ENCODE measurements at places on chromosomes 2 and 18.

DNA sequence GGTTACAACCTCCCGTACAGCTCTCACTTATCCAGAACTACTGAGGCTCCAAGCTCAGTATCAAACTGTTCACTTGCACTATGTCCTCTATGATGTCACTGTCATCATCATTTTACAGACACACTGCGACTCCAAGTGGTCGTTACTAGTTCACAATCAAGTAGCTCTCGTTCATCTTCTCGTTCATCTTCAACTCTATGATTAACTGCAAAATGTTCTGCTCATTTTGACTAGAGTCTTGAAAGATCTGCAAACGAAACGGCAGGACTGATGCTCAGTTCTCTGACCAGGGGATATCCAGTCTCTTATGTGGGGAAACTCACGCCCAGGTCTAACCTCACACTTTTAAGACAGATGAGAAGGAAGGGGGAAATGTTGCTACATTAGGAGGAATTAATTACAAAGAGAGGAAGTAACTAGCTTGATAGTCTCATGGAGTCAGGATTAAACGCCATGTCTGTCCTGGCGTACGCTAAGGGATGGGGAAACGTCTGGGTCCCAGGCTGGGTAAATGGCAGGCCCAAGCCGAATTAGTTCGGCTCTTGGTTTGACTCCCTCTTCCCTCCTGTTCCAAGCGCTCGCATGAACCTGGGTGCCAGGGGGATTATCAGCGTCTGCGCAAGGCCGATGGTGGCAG is 794 bp upstream of the CHCHD5 start:
- DNase-seq = no peak

- no peak for DNase-seq
Measured at GRCh38 chr2:18505703-18506341, 54.6 kb downstream of the RDH14 start.

DNA sequence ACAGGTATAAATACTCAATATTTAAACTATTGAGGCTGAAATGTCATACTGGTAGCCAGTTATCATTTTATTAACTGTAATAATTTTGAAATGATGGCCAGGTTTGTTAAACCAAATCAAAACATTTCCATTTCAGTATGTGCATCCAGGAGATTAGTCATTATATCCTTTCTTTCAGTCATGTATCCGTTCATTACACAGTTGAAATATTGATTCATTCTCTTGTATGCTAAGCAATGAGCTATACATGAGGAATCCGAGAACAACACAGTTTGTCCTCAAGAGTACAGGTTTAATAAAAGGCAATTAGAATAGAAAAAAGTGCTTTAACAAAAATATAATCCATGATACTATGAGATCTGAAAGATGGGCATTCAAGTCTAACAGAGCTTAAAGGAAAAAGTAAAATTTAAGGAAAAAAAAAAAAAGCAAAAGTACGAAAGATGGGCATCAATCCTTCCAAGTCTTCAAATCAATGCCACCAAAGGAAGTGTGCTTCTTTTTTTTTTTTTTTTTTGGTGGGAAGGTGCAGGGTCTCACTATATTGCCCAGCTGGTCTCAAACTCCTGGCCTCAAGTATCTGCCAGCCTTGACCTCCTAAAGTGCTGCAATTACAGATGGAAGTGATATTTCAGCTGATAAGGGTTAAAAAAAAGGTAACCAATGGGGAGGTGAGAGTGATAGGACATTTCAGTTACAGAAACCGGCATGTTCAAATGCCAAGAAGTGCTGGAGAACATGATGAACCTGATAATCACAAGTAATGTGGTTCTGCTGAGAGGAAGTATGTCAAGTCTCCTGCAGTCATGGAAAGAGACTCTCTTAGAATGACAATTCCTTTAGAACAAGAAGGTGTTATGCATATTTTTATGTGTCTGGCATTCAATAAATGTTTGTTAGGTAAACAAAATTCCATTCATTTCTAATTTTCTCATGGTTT is 35.8 kb downstream of the PUM2 start:
- no peak for DNase-seq

DNA sequence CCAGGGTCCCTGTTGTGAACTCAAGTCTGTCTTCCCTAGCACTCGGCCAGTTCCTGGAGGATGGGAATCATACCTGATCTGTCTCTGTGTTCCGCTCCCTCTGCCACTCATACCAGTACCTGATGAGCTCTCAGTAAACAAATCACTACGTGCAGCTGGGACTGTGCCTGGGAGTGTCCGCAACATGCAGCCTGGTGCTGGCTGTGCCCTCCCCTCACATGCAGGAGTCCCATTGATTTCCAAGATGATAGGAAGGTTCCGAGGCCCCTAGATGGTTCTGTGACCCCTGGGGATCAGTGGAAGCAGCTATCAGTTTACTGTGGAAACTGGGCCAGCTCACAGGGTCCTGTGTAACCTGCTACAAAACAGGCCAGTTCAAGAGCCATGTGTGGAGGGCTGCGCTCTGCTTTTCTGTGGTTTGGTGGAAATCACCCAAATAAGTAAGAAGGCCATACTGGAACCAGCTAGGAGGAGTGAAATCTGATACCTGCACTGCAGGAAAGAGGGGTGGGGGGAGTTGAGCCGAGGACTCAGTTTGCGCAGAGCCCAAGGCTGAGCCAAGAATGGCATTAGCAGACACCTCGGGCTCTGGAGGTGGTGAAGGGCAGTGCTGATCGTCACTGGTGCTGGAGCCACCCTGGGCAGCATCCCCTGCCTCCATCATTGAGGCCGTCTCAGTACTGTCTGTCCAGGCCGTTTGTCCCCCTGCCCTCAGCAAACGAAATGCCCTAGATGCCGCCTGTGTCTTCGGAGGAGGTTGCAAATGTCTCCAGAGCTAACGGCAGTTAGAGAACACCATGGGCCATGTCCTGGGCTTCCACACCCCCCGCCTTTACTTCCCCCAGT is 93.3 kb downstream of the KLHL29 start:
- DNase-seq = no peak

GRCh38 chr2:239003624-239004273 is 155.9 kb downstream of the TWIST2 start:
- no peak for DNase-seq

DNA sequence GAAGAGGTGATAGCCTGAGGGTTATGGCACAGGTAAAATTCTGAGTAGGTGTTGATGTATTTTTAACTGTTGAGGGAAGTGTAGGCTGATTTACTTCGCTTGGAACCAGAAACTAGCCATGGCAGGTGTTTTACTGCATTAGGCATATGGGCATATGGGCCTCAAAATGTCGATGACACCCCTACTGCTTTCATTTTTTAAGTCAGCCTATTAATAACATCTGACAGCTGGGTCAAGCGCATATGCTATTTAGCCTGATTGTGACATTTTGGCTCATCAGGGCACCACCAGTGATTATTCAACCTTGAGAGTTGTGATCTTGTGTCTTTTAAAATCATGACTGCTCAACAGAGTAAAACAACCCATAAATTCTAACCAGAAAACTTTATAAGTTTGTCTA is 1396.9 kb upstream of the NXPH2 start:
- DNase-seq = no peak

DNA sequence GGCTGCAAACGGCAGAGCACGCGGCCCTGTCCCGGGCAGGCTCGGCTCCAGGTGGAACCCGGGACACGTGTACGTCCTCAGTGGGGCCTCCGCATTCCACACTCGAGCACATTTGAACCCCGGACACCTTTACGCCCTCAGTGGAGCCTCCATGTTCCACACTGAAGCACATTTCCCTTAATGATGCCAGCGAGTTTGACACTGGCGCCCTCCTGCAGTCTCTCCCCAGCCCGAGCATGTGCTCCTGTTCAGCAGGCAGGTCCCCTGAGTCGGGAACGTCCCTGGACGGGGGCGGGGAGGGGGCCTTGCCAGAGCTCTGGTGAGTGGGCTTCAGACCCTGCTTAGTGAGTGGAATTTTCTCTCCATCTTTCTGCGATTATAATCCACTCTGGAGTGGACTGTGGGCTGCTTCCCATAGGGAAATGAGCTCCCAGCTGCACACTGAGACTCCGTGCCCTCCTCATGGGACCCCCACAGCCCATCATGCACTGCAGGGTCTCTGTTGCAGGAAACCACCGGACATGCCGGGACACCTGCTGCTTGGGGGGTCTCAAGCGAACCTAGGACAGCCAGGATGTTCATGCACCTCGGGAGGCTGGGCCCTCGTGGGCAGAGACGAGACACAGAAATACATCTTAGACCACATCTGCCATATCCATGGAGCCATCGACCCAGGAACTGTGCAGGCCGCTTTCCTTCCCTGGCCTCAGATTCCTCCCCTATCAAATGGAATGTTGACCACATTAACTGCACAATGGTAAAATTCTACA is 70.3 kb upstream of the SNTG2 start:
- DNase-seq = no peak

GRCh38 chr18:42401131-42401673 is 446.2 kb downstream of the PIK3C3 start:
- DNase-seq = no peak

- no peak for DNase-seq
Measured at GRCh38 chr2:6827566-6828298, 38.0 kb downstream of the CMPK2 start.

DNA sequence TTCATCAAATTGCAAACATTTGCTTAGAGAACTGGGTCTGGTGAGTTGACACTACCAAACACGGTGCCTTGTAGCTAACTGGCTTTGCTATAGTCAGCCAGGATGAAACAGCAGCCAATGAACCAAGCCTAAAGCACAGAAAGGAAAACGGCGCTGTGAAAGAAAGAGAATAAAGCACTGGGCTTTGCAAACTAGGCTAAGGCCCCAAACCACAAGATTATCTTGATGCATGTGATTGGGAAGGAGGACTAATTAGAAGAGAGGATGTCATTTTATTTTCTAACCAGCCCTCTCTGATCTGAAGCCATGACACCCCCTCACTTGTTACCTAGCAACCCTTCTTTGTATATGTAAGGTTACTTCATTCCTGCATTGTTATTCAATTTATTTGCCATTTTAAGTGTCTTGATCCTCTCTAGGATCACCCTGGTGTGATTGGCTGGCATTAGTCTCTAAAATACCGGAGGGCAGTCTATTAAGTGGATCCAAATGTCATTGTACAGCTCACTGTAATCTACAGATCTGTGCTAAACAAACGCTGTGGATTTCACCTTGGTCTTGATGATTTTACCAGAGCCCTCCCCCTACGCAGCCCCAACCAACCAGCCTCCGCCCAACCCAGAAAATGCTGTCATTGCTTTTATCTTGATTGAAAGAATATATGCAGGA is 395.4 kb upstream of the ACVR2A start:
- no peak for DNase-seq

DNA sequence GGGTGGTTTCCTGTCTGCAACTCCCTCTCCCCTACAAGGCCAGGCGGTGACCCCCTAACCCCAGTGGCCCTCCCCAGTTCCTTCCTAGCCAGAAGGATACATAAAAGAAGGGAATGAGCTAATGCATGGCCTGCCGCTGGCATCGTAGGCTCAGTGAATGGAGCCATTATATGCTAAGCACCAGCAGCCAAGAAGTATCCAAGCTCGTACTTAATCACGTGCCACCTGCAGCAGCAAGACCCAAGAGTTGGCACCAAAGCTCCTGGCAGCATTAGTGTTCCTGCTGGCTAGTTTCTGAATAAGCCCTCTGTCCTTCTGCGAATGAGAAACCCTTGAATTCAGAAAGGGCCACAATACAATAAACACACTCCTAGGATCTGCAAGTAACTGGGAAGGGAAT is 4.3 kb downstream of the DBI start:
- no peak for DNase-seq

- no peak for DNase-seq
Measured at GRCh38 chr2:67856866-67857265, 205.9 kb downstream of the C1D start.

DNA sequence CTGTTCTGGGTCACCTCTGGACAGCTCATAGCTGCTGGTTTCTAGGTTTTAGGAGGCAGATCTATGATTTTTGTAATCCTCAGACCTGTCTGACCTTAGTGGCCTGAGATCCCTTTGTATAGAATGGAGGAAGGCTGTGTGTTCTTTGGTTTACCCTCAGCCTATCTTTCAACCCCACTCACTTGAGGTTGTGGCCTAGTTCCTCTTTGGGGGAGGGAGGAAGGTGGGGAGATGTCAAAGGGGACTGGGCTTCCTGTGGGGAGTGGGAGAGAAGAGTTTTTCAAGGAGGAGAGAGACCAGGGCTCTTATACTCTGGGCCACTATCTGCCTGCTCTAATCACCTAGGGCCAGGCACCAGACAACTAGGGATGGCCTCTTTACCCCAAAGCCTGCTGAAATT is 28.5 kb downstream of the SEMA4F start:
- DNase-seq = no peak

GRCh38 chr2:7014174-7014640 is 97.0 kb downstream of the RNF144A start:
- DNase-seq = no peak

GRCh38 chr2:57107353-57107752 is 923.6 kb downstream of the CCDC85A start:
- no peak for DNase-seq

- DNase-seq = no peak
Measured at GRCh38 chr18:23204589-23205235, 69.4 kb downstream of the CABLES1 start.

DNA sequence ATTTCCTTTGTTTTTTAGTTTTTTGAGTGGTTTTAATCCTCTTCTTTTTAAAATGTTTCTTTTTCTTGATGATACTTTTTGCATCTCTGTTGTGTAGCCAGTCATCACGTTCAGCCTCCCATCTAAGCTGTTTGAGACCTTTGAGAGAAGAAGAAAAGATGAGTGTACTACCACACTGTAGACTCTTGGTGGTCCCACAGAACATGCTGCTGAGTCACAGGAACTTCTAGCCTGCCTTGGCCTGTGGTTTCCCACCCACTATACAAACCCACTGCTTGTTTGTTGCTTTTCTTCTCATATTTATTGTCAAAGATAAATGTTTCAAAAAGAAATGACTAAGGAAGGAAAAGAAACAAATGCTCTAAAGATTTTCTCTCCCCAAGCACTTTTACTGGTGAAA is 5.5 kb downstream of the CEBPZOS start:
- no peak for DNase-seq

DNA sequence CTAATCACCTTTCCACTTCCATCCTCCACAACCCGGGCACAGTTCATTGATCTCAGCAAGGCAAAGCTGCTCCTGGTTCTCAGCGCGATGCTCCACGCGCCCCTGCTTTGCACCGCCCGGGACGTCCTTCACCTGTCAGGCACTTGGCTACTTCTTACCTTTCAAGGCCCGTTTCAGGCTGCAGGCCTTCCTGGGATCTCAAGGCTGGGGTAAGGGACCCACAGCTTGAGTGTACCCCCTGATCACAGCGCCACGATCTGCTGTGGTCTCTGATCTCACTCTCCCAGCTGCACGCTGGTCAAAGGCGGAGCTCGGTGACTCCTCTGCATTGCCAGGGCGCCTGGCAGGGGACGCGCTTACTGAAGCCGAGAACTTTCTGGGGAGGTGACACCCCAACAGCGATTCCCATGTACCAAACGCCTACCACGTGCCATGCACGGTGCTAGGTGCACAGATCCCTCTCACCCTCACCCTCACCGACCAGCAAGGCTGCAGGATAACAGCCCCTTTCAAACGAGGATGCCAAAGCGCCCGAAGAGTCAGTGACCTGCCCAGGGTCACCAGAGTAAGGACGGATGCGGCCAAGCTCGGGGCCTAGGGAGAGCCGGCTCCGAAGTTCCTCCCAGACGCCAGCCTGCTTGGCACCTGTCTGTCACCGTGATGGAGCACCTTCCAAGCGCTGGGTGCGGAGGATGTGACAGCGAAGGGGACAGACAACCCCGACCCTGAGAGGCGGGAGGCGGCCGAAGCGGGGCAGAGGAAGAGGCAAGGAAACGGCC is 818 bp downstream of the ITGB1BP1 start:
- DNase-seq = peak; percentile 52

GRCh38 chr18:74326231-74326630 is 10.6 kb downstream of the C18orf63 start:
- DNase-seq = no peak
